ENCODE measurements at places on chromosomes 4 and X.

DNA sequence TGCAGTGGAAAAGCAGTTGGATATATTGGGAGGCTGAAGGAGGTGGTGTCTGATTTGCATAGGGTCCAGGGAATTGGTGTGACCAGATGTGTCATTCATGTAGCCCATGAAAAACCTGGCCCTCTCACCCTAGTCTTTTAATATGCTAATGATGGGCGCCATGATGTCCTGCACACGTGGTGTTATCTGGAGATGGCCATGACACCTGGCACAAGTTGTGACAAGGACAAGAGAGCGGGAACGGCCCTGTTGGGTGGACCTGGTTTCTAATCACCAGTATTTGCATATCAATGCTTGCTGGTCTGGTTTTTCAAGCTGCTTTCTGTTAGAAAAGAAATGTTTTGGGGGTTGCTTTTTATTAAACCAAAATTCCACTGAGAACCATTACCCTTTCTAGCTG, 87.4 kb downstream of the ZXDA start:
- DNase-seq, result no peak

GRCh38 chr4:135824759-135825296, 1623.2 kb upstream of the PABPC4L start:
- DNase-seq, result no peak

GRCh38 chr4:153447175-153447905, 18.8 kb upstream of the TMEM131L start:
- DNase-seq, result no peak

DNA sequence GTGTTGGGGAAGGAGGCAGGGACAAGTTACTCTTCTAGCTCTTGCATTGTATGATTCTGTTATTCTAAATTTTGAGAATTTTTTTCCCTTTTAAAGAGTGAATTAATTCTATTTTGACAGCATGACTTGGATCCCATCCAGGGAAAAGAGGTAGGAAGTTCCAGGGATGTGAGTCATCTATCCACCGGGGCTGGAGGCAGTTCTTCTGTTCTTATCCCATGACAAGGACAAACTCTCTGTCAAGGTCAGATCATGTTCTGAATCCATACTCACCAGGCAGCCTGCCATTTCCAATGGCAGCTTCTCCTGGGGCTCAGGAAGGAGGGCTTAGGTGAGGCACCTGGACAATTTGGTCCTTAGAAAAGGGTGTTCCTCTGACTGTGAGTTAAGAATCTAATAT, 132.0 kb upstream of the MED14 start:
- no peak for DNase-seq

DNA sequence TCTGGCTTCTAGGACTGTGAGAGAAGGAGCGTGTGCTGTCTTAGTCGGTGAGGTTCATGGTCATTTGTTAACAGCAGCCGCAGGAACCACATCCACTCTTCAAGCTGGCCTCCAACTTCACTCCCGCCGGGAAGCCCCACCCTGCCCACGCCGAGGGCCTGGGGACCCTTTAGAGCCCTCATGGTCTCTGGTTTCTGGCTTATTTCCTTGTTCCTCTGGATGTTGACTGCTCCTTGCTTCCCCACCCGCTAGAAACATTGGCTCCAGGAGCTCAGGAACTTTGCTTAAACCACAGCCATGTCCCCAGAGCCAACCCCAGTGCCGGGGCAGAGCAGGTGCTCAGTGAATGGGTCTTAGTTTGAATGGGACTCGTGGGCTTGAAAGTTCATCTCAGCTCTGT, 40.8 kb downstream of the HTRA3 start:
- no peak for DNase-seq

- no peak for DNase-seq
Measured at GRCh38 chrX:95721011-95721410, 963.6 kb upstream of the DIAPH2 start.

- DNase-seq, result no peak
Measured at GRCh38 chrX:19193565-19193964, 71.3 kb upstream of the ADGRG2 start.

DNA sequence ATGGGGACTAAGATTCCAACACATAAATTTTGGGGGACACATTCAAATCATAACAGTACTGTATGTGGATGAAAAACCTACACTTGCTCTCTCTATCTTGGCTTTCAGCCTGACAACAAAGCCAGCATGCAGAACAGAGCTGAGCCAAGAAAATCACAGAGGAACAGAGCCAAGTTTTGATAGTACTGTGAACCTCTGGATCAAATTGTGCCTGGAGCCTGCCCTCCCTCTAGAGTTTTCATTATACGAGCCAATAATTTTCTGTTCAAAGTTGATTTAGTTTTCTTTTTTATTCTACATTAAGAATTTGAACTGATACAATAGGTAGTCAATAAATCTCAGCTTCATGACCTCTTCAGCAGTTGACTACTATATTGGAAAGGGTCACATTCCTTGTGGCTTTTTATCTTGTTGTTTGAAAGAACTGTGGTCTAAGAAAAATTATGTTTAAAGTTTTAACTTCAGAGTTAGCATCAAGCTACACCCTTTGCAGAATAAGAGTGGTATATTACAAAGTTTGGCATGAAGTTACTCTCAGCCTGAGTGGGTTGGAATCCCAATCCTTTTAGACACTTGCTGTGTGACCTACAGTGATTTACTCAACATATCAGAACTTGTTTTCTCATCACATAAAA, 31.1 kb downstream of the GRID2 start:
- DNase-seq, result peak; percentile 74

DNA sequence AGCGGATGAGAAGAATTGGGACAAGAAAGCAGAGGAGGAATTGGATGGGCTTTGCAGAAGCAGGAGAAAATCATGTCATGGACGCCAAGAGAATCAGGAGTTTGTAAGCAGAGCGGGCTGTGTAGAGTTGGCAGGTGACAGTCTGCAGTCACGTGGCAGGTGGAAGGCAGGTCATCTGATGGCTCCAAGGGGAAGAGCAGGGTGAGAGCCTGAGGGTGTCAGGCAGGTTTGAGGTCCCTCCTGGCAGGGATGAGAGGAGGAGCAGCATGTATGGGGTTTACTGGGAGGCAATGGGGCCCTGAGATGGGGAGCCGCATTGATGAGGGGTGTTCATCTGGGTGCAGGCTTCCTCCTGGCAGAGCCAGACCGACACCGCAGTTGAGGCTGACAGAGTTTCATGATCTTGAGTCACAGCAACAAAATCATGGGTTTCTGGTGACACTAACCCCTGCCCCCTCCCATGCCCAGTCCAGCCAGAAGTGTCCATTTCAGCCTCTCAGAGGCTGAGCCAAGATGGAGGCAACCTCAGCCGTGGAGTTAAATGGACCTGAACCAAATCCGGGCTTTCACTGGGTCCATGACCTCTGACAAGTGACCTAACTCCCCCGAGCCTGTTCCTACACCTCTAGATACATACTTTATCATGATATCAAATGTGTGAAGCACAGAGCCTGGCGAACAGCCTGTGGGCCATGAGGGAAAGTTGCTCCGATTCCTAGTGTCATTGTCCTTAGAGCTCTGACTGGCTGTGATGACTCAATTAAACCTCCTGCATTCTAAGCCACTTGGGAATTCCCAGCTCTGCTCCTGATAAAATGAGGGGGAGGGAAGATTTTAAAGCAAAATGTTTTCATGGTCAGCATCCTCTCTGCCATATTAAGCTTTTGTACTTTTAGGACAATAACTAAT, 36.1 kb downstream of the EVC start:
- DNase-seq, result peak; percentile 19
